Right ventricle myocardium inferior (tissue), 1 donor: ENCODE measurements at places on chromosomes 6 and 20. TPM values are rescaled to one million over a fixed set of nuclear protein-coding genes. Genes with fewer than 3 reads are reported as not detected.

DNA sequence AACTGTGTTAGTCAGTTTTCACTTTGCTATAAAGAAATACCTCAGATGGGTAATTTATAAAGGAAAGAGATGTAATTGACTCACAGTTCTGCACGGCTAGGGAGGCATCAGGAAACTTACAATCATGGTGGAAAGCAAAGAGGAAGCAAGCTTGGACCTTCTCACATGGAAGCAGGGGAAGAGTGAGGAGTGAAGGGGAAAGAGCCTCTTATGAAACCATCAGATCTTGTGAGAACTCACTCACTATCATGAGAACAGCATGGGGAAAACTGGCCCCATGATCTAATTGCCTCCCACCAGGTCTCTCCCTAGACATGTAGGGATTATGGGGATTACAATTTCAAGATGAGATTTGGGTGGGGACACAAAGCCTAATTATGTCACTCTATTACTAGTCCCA is 41.3 kb upstream of the PLAGL1 start:
- no peak for DNase-seq

GRCh38 chr6:12476484-12476883 is 186.3 kb downstream of the EDN1 start:
- no peak for DNase-seq

GRCh38 chr20:45611054-45611453 is 18.5 kb upstream of the WFDC10A start:
- no peak for DNase-seq

DNA sequence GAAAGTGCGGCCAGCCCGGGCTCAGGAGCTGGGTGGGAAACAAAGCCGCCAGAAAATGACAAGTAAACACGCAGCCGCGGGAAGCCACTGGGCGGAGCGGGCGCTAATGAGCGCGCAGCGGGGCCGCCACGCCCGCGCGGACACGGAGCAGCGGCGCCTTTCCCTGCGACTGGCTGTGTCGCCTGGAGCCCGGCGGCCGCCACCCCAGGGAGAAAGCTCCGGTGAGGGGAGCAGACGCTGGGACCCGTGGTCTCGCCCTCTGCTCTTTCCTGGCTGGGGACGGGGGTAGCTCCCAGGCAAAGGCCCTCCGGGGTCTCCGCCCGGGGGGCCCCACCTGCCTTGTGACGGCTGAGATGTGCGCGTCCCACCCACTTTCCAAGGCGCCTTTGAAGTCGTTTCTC is 54.9 kb downstream of the PRR18 start:
- DNase-seq: peak; percentile 80

The KHDRBS2 gene
- total RNA-seq: not detected
